Stimulated activated CD4-positive, alpha-beta T cell treated with anti-CD3 and anti-CD28 coated beads, Interleukin-15, amount 100 ng/mL, for 1 hour (primary cell): ENCODE measurements at places on chromosomes 5 and 9.

GRCh38 chr5:139121120-139121519, 77.0 kb downstream of the SIL1 start:
- no peak for DNase-seq

DNA sequence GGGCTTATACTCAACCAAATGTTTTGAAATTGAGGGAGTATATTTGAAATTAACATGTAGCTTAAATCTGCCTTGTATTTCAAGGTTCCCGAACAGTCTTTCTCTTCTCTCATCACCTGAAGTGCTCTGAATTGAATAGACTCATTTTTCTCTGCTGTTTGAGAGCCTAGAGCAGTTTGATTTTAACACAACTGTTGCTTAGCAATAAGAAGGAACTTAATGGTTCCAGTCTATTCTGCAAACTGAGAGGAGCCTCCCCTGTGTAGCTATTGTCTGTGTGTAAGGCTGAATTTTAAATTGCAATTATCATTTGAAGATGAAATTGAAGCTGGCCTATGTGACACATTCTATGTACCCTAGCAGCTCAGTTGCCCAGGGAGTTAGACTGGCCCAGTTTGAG, 87.1 kb upstream of the CKMT2 start:
- DNase-seq, result no peak

GRCh38 chr5:51389288-51389576, 6.0 kb downstream of the ISL1 start:
- no peak for DNase-seq

DNA sequence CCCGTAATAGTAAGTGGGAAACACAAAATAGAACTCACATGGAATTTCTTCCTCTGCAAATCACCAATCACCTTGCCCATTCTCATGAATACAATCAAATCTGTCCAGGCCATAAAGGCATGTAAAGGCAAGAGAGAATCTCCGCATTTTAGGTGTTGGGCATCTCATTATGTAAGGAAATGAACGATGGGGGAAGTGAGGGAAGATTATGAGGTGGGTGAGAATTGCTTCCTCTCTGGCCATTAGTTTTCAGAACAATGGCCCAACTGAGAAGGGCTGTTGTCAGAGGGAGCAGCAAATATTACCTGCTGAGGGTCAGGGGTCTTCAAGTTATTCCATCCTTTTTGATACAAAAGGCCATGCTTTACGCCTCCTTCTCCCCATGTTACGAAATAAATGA, 455.1 kb downstream of the ARHGEF28 start:
- DNase-seq, result no peak

DNA sequence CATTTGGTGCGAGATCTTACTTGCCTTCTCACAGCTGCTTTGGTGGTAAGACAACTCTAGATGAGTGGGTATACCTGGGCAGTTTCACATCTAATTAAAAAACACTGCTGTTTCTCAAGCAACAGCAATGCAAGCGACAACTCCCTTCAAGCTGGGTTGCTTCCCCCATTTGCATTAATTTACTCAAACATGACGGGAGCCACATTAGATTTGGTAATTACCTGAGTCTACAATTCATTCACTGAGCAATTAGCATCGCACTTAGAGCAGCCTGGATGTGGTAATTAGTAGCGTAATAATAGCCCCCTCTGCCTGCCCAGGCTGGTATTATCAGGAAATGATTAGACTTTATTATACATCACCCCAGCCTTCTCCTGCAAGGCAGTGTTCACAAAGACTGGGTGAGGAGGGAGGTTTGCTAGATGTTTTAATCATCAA, 73.4 kb downstream of the FBXO38 start:
- DNase-seq, result no peak

DNA sequence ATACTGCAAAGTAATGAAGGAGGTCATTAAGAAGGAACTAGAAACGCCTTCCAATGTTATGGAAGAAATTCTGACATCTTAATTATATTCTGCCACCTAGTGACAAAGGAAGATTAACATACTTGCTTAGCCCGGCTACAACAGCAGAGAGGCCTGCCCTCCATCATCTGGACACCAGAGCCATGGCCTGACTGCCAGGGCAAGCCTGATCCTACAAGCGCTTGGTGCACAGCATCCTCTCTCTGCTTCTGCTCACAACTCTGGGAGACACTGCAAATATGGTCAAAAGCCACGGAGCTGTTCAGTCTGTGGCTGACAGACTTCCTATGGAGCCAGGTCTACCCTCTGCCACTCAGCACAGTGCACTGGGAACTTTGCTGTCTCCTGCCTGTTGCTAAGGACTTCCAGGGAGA, 87.3 kb upstream of the SLC44A1 start:
- DNase-seq, result no peak

- DNase-seq, result no peak
Measured at GRCh38 chr9:98159301-98159700, 33.1 kb downstream of the CORO2A start.

GRCh38 chr5:126383776-126384175, 39.4 kb upstream of the GRAMD2B start:
- DNase-seq, result no peak

GRCh38 chr9:121283856-121284732, 16.1 kb downstream of the GSN start:
- DNase-seq, result no peak

DNA sequence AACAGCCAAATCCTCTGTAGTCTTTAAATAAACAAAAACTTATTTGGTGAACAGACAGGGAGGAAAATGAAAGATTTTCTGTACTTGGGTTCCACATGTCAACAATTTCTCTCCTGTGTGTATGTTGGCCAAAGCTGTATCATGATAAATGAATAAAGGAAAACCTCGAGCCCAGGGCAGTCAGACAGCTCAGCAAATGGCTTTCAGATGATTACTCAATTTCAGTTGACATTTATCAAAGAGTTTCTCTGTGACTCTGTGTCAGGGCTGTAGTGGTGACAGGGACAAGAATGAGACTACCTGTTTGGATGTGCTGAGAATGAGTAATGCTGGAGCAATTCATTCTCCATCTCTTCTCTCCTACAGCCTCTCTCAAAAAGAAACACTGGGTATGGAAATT, 45.7 kb upstream of the PTGS1 start:
- DNase-seq, result no peak

DNA sequence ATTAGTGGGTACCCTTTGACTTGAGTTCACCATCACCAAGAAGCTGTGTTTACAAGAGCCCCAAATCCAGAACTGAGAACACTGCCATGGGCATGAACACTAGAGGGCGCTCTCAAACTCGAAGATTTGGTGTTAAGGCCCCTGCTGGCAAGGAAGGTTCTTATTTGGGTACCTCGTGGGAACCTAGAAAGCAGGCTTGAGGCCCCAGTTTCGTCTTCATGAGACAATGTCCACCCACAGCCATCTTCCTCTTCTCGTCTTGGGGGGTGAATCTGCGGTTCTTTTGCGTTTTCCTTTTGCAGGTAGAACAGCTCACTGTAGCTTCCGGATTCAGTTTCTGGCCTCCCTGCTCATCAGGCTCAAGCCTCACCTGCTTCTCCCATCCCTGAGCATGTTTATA, 184.0 kb downstream of the SEMA5A start:
- no peak for DNase-seq

GRCh38 chr9:26319859-26320258, 572.7 kb downstream of the CAAP1 start:
- DNase-seq, result no peak

DNA sequence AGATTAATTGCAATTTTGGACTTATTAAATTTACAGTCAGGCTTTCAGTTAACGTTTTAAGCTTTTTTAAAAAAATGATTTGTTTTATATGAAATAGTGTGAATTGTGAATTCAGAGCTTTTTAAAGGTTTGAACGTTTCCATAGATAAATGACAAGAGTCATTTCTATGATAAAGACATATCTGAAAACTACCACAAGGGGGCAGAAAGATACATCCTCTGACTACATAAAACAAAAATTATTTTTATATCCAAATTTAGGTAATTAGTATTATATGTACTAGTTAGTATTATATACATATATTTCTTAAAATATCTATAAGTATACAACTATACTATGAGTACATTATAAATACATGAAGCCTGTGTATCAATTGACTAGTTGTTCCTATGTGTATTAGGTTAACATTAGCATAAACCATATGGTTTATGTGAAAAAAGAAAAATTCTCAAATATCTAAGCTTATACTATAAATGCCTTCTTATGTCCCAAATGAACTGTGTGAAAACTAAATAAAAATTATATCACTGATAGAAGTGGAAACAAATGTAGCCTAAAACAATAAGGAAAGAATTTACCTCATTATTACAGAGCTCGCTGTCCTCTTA, 155.2 kb downstream of the MEF2C start:
- DNase-seq, result no peak

GRCh38 chr5:151721812-151722391, 35.2 kb upstream of the SPARC start:
- DNase-seq, result no peak

GRCh38 chr5:8568858-8569257, 699.9 kb downstream of the MTRR start:
- no peak for DNase-seq

DNA sequence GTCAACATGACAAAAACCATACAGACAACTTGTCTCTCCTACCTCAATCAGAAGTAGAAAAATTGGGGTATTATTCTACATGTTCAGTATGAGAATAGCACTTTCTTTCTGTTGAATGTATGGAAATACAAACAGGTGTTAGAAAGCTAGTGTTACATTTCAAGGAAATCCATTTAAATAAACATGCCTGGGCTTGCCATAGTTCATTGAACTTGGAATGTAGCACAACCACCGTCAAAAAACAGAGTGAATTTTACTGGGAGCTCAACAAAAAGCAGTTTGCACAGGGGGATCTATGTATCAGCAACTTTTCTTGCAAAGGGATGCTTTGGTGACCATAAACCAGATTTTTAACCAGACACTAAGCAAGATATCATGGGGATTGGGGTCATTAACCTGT, 307.9 kb upstream of the SMARCA2 start:
- DNase-seq, result no peak

DNA sequence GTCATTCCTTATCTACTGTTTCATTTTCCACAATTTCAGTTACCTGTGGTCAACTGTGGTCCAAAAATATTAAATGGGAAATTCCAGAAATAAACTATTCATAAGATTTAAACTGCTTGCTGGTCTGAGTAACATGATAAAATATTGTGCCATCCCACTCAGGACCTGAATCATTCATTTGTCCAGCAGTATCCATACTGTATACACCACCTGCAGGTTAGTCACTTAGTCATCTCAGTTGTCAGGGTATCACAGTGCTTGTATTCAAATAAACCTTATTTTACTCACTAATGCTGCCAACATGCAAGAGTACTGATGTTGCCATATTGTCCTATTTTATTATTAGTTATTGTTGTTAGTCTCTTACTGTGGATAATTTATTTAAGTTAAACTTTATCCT, 139.7 kb downstream of the FBXO4 start:
- no peak for DNase-seq

DNA sequence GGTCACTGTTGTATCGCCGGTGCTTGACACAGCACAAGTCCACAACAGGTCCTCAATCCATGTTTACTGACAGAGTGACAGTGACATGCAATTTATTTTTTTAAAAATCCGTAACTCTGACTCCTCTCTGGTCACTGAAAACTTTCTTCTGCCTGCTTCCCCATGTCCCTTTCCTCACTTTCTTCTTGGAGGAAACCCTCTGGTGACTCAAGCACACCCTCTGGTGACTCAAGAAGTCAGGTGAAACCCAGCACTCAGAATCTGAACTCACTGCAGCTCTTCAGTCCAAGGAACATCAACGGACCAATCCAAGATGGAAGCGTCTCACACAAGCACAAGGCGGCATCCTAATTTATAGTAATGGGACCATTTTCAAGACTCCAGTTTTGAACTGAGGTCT, 245.9 kb downstream of the FSTL4 start:
- no peak for DNase-seq

GRCh38 chr9:20511686-20512085, 110.6 kb downstream of the MLLT3 start:
- no peak for DNase-seq

DNA sequence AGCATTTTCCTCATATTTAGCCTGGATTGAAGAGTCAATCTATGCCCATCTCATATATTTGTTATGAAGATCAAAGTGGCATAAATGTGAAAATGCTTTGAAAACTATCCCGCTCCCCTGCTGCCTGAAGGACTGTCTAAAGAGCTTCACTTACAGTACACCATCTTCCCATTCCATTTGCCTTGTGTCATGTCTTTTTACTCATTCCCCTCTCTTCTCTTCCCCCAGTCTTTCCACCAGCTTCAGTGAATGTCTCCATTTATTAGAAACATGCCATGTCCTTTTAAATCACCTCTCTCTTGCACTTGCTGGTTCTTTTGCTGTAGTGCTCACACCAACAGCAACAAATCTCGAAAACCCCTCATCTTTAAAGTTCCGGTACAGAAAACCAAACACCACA, 192.7 kb upstream of the SGCD start:
- DNase-seq, result no peak

DNA sequence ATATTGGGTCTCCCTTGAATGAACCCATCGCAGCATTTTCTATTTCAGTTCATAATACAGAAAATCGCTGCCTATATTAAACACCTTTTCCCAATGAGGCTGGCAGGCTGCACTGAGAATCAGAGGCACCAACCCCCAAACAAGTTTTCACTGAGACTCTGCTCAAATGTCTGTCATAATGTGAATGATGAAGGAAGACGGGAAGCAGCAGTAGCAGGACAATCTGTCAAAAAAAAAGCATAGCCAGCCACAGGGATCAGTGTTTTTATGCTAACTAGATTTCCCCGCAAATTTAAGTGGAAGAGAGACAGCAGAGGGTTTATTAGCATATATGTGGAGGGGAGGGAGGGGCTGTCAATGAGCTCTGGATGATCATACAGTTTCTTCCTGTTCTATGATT, 162.7 kb upstream of the PDE4D start:
- no peak for DNase-seq

- peak; percentile 45 for DNase-seq
Measured at GRCh38 chr9:21812946-21813568, 10.6 kb downstream of the MTAP start.

GRCh38 chr5:179730852-179731251, 1.8 kb upstream of the MAML1 start:
- DNase-seq, result no peak

GRCh38 chr9:35906923-35907699, 1.1 kb downstream of the HRCT1 start:
- no peak for DNase-seq
